Cardiac ventricle fibroblast (primary cell): ENCODE measurements at places on chromosomes 6 and 20. TPM values are rescaled to one million over a fixed set of nuclear protein-coding genes. Genes with fewer than 3 reads are reported as not detected.

DLL1 gene
- 1.7 and 3.1 TPM in 2 replicates for total RNA-seq

RAB44 gene
- total RNA-seq, result not detected in 2 replicates

PRRT1 gene
- total RNA-seq, result 1.1 and 1.8 TPM in 2 replicates

ACOT8 gene
- total RNA-seq, result 22.9 and 27.6 TPM in 2 replicates

TMEM170B gene
- 0.69 and 0.98 TPM in 2 replicates for total RNA-seq

CCDC170 gene
- total RNA-seq, result 0.15 and 0.31 TPM in 2 replicates

SAMD10 gene
- total RNA-seq, result not detected in 2 replicates

OR2J3 gene
- total RNA-seq, result not detected in 2 replicates
